ENCODE measurements at places on chromosomes 3 and 15.

GRCh38 chr3:168684519-168684918 lies 588.8 kb upstream of the GOLIM4 start:
- no peak for DNase-seq

- peak; percentile 75 for DNase-seq
These were observed 3.8 kb downstream of the NRROS start for GRCh38 chr3:196643201-196643749.

DNA sequence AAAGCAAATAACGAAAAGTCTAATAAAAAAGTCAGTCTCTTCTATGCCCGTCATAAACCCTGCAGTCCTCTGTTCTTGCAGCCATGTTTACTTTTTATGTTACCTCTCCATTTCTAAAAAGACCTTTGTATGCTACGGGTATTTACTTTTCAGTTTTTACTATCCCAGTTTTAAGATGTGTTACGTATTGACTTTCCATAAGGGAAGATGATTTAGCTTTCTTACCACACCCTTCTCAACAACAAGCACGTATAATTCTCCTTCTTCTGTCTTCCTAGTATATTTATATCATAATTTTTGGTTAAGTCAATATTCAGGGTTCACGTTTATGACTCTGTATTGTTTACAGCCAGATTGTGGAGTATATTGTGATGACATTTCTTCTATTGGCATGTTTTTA lies 10.8 kb downstream of the TRNT1 start:
- DNase-seq = no peak

GRCh38 chr3:117285737-117286136 lies 576.2 kb downstream of the TUSC7 start:
- no peak for DNase-seq

- DNase-seq = no peak
These were observed 48.6 kb upstream of the MAGEF1 start for GRCh38 chr3:184760337-184761074.

GRCh38 chr3:150376001-150376848 lies 31.9 kb upstream of the TSC22D2 start:
- DNase-seq = no peak

DNA sequence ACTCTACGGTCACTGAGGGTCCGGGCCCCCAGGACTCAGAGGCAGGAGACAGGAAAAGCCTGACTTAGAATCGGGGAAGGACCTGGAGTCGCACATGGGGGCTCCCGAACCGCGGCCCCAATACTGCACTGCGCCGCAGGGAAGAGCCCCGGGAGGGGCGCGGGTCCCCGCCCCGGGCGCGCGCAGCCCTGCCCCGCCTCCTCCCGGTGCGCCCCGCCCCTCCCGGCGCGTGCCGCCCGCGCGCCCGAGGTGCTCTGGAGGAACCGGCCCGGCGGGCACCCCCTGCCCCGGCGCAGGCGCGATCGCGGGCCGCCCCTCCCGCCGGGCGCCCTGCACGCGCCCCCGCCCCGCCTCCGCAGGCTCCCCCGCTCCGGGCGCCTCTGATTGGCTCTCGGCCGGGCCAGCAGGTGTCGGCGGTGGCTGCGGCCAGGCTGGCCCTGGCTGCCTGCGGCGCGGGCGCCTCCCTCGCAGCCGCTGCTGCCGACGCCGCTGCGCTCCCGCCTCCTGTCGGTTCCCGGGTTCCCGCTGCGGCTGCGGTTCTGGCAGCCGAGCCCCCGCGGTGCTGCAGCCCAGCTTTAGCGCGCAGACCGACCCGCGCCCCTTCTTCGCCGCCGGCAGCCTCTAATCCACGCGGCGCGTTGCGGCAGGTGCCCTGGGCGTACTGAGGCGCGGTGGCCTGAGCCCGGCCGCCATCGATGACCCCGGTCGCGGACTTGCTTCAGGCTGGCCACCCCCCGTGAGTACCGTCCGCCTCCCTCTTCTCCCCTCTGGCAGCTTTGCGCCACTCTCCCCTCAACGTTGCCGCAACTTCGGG lies at the start of gene MYRIP:
Gene MYRIP (plus strand): TSS at position 429 of the 814 bp plus-strand sequence. CDS start 91,208 bp downstream, outside the sequence.
- peak; percentile 33 for DNase-seq

DNA sequence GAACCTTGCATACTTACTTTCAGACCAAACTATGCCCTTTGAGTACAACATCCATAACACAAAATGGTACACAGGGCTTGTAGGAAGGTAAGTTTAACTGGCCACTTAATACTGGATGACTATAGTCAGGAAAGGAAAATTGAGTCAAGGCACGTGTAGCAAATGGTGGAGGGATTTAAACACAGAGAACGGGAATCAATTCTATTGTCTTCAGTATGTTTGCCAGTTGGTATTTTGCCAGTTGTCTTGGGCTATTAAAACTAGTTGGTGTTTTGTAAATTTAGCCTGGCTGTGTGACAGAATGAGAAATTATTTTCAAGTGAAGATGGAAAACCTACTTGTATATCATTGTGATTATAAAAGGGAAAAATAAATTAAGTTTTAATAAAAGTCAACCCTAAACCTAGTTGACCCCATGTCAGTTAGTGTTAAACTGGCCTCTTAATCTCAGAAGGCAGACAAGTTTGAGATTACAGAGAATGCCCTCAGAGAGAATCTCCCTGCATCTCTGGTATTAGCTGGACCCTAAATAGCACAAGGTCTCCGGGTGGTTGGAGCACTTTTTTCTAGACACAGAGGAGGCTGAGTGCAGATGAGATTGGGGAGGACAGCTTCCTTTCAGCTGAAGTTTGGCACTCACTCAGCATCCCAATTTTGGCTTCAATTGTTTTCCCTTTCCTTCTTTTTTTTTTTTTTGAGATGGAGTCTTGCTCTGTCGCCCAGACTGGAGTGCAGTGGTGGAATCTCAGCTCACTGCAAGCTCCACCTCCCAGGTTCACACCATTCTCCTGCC lies 91.2 kb downstream of the MB21D2 start:
- no peak for DNase-seq

- no peak for DNase-seq
These were observed 2.6 kb downstream of the DCLK3 start for GRCh38 chr3:36761779-36762178.

DNA sequence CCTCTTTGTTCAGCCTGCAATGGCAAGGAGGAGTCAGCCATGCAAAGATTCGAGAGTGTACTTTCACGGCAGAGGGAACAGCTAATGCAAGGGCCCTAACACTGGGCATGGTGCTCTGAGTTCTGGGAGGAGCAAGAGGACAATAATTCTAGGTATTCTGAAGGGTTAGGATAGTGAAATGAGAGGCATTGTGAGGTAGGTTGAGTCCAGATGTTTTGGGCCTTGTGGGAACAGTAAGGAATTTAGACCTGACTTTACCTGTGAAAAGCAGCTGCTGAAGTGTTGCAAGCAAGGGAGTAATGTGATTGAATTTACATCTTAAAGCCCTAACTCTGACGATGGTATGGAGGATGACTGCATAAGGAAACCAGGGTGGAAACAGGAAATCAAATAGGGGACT lies 211.6 kb downstream of the CNTN3 start:
- no peak for DNase-seq

DNA sequence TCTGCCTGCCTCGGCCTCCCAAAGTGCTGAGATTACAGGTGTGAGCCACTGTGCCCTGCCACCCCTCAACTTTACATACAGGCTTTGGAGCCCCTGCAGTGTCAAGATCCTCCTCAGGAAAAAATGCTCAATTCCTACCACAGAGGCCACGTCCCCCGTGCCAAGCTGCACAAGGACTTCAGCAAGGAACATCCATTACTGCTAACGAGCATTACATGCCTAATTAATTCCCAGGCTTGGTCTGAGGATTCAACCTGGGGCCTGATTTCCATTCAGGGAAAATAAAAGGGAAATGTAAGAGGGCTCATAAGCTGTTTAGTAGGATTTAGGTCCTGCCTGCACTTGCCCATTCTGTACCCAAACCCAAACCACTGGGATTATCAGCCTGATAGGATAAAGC lies 161.4 kb downstream of the RAB11A start:
- no peak for DNase-seq

DNA sequence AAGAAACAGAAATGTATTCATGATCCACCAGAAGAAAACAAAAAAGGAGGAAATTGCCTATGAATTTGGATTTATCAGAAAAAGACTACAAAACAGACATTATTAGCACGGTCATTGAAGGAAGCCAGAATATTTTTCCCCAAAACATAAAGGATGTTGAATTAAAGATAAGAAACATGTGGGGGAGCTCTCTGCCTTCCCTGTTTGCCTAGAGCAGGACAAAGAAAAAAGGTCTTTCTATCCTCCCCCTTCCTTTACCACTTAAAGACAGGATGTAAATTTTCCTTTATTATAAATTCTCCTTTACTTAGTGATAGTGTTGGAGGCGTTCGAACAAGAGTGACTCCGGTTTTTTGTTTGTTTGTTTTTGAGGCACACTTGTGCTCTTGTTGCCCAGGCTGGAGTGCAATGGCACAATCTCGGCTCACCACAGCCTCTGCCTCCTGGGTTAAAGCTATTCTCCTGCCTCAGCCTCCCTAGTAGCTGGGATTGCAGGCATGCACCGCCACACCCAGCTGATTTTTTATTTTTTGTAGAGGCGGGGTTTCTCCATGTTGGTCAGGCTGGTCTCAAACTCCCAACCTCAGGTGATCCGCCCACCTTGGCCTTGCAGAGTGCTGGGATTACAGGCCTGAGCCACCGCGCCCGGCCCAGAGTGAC lies 14.9 kb upstream of the RPN1 start:
- no peak for DNase-seq

DNA sequence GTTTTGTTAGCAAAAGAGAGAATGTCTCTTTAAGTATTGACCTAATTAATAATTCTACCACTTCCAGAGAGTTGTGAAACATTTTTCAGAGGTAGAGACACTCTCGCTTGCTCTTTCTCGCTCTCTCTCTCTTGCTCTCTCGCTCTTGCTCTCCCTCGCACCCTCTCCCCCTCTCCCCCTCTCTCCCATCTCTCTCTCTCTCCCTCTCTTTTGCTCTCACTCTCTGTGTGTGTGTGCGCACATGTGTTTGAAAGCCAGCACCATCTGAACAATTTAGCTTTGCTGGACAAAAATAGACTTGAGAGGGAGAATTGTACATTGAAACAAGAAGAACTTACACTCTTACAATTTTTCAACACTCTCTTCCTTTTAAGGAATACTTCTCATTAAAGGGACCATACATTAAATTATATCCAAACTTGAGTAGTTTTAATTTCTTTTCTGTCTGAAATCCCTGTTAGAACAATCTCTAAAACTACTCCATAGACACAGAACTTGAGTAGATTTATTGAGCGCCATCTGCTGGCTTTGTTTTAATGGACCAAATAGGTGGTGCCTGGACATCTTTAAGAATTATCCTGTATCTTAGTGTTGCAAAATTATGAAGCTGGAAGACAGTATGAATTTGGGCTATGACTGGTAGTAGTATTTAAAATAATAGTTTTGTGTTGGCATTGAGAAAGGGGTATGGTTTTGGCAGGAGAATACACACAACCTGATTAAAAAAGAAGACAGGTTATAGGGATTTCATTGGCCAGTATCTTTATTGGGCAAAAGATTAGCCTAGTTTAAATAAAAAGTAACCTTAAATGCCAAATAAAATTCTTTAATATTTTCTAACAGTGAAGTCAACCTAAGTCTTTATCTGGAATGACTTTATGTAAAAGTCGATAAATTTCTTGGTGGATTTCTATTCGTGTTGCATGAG lies 124.6 kb downstream of the AKAP13 start:
- DNase-seq = peak; percentile 64

GRCh38 chr15:71015342-71015741 lies 99.9 kb upstream of the THSD4 start:
- no peak for DNase-seq

GRCh38 chr15:73946795-73947370 lies 20.6 kb downstream of the LOXL1 start:
- DNase-seq = no peak

DNA sequence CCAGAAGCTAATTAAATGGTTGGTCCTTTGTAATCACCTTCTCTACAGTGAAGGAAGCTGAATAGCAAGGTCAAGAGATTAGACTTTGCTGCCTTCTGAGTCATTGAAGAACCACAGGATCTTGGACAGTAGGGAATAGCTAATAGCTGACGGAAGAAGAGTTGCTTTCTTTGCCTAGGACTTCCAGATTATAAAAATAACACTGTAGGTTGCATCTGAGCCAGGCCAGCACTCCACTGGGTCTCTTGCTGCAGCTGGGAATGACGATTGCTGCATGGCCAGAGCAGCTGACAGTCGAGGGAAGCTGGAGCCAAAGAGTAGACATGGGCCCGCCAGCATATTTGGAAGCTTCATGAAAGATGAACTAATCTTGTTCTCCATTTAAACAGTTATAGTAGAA lies 81.5 kb upstream of the KCNMB2 start:
- DNase-seq = no peak

- DNase-seq = peak; percentile 90
These were observed 544.8 kb downstream of the AGBL1 start for GRCh38 chr15:86624261-86625036.

DNA sequence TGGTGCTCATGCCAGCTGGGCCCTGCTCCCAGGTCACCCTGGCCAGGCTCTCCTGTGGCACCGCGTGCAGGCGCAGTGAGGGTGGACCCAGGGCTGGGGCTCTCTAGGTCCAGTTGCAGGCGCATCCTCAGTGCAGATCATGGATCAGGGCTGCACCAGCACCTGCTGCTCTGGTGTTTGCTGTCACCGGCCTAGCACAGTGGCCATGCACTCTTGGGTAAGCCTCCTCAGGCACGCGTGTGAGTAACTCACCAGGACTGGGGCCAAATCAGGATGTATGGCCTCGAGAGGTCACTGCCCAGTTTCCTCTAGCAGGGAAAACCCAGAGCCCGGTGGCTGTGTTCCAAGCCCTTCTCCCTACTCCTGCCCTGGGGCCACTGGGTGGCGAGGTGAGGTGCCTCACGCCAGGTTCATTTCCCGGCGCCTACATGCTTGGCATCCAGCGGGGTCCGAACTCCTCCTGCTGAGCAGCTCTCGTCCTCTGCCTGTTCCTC lies 45.5 kb upstream of the SLC41A3 start:
- no peak for DNase-seq

- DNase-seq = no peak
These were observed 72.7 kb upstream of the SLC4A7 start for GRCh38 chr3:27556887-27557286.

DNA sequence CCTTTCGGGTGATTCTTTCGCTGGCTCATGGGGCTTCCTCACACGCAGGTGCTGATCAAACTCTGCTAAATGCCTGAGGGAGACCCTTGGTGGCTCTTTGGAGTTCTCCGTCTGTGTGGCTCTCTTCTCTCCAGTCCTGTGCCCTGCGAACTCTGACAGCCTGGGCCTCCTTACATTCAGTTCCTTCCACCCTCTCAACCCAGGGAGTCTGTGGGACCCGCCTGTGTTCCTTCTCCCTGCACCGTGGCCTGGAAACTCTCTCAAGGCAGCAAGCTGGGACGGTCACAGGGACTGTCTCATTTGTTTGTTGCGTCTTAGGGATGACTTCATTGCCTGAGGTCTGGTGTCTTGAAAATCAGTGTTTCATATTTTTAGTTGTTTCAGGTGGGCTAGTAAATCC lies 37.0 kb upstream of the CORO2B start:
- no peak for DNase-seq

- no peak for DNase-seq
These were observed 17.0 kb downstream of the CLK3 start for GRCh38 chr15:74632601-74633000.

- no peak for DNase-seq
These were observed 61.3 kb upstream of the PSMD6 start for GRCh38 chr3:64084640-64085039.

DNA sequence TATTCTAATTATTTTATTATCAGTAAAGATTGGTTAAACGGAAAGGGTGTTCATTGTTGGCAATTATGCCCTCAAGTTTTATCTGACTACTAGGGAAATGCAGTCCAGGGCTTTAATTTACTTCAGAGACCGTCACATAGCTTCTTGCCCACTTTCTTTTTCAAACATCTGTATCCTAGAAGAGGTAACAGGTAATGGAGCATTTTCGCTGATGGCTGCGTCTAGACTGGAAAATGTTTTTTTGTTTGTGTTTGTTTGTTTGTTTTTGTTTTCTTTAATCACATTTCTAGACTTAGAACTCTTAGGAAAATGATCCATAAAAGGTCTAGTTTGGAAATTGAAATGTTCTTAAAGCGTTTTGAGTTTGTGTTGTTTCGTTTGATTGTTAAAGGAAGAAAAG lies 71.4 kb downstream of the ANXA2 start:
- no peak for DNase-seq
